ENCODE measurements at places on chromosomes 3 and 15.

DNA sequence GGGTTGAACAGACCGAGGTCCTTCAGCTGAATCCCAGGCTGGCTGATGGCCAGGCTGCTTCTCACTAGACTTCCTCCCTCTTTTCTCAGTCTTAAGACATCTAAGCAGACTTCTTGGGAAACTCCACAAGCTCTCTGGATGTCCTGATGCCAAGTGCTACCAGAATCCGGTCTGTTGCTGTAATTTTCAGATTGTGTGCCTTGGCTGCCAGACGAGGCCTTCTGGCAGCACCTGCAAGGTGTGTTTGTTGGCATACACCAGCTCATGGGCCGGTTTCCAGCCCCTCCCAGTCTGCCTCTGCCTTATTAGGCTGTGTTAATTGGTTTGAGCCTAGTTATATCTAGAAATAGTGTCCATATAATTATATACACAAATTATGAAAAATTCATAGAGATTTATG, 120.6 kb downstream of the TNIK start:
- DNase-seq = no peak

GRCh38 chr3:189058071-189058470, 113.7 kb upstream of the TPRG1 start:
- no peak for DNase-seq

GRCh38 chr3:69082805-69083204, 1.9 kb upstream of the ARL6IP5 start:
- no peak for DNase-seq

DNA sequence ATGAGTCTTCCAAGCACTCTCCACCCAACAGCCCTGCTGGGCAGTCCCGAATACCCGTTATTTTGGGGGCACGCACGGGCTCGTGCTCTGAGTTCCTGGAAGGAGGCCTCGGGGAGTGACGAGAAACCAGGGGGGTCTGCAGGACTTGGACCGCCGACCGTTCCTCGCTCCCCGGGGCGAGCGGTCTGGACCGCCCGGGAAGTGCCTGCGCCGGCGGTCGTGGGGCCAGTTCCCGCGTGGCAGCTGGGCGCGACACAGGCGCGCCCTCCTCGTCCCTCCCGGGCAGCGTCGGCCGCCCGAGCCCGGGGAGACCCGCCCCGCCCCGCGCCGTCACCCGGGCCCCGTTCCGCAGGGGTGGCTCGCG, 387 bp downstream of the GNB4 start:
- DNase-seq = peak; percentile 47

- no peak for DNase-seq
Observed at GRCh38 chr3:69823743-69824142, 84.5 kb downstream of the MITF start.

DNA sequence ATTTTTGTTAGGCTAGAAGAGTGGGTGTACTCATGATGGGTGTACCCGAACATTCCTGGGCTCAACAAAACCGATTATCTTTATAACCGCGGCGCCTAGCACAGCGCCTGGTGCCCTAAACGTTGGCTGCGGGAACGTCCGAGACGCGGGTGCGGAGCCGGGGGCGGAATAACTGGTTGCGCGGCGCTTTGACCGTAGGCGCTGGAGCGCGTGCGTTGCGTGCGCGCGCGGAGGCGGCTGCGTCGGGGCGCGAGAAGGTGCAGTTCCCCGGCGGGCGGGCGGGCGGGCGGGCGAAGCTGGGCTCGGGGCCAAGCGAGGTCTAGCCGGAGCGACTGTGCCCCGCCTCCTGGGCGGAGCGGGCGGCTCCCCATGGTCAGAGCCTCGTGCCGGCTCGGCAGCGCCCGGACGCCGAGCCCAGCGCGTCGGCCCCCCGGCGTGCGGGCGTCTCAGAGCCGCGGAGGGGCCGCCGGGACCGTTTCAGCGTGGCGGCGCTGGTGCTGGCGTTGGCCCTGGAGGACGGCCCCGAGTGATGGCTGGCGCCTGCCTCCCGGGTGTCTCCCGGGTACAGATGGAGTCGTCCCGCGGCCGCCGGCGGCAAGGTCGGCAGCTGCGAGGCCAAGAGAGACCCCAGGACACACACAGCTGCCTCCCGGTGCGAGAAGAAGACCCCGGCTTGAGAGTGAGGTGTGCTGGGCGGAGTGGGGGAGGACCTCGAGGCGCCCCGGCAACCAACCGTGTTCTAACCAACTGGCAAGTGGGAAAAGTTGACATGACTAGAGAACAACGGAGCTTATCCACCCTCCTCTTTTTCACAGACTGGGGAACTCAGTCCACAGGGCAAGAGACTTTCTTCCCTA, at the start of gene PLAAT1:
PLAAT1 (plus strand) TSS at position 373 of the 857 bp plus-strand sequence. CDS start 14,429 bp downstream, outside the sequence.
- peak; percentile 24 for DNase-seq

GRCh38 chr3:126552688-126553283, 5.9 kb downstream of the C3orf22 start:
- no peak for DNase-seq

DNA sequence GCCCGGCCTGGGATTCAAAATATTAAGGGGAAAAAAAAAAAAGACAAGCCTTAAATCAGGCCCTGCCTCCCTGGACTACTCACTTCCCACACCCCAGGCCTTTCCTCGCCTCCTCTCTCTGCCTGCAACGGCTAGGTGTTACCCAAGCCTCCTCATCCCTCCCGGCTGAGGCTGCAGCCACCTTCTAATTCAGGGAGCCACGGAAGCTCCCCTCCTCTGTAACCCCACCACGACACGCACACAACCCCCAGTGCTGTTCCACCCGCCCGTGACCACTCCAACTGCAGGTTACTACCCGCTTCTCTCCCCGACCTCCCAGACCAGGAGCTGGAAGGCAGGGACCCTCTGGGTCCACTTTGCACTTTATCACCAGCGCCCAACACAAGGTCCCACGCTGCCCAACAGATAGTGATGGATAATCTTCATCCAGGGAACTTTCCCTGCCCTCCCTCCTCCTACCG, 936 bp downstream of the KIF7 start:
- DNase-seq = no peak

DNA sequence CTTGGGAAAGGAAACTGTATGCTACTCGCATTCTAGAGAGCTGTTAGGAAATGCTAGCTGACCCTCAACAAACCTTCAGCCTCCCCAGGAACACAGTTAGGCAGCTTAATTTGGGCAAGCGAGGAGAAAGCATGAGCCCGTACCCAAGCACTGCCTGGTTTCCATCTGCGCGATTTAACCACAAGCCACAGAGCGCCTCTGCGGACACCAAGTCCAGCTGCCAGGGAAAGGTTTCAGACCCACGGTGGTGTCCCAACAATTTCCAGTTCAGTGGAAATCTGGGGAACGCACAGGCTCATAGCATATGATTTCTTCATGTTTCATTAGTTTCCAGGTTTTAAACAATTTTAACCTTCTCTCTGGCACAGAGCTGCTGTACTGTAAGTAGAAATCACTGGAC, 617.6 kb downstream of the FHIT start:
- DNase-seq = no peak

- DNase-seq = no peak
Observed at GRCh38 chr3:178960181-178960580, 111.4 kb downstream of the ZMAT3 start.

- DNase-seq = no peak
Observed at GRCh38 chr3:189188466-189188865, 16.7 kb downstream of the TPRG1 start.

- no peak for DNase-seq
Observed at GRCh38 chr15:48719668-48720067, 74.2 kb upstream of the FBN1 start.

DNA sequence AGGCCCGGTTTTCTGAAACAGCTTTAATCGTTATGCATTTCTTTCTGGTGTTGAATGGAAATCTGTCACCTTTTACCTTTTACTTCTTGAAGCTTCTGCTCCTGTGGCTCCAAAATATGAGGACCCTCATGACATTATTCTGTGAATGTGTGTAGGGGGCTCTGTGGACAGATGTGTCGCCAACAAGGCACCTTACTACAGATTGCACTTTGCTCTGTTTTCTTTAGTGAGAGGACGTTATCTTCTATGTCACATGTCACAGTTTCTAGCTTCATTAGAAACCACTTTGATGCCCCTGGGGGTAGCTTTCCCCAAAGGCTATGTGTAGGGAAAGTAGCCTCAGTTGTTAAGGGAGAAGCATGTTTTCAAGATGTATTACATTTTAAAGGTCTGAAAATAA, 195.6 kb downstream of the ZNF621 start:
- DNase-seq = no peak

- DNase-seq = no peak
Observed at GRCh38 chr3:18087988-18088387, 337.2 kb downstream of the SATB1 start.

DNA sequence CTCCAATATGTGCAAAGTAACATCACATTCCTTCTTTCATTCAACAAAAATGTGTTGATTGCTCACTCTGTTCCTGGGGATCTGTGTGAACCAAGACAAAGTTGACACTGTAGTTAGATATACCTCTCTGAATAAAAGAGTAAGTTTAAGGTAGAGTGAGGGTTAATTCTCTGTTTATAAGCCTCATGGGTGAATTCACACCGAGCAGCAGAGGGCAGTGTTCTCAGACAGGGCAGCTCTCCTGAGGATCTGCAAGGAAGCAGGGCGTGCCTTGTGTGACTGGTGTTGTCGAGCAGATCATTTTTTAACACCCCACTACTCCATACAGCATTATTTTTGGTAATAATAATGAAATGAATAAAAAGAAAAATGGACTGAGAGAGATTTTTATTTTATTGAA, 34.4 kb downstream of the PAQR9 start:
- peak; percentile 39 for DNase-seq

- no peak for DNase-seq
Observed at GRCh38 chr3:121654493-121655385, 6.0 kb downstream of the HCLS1 start.

- no peak for DNase-seq
Observed at GRCh38 chr3:117734496-117734895, 1024.9 kb downstream of the TUSC7 start.

DNA sequence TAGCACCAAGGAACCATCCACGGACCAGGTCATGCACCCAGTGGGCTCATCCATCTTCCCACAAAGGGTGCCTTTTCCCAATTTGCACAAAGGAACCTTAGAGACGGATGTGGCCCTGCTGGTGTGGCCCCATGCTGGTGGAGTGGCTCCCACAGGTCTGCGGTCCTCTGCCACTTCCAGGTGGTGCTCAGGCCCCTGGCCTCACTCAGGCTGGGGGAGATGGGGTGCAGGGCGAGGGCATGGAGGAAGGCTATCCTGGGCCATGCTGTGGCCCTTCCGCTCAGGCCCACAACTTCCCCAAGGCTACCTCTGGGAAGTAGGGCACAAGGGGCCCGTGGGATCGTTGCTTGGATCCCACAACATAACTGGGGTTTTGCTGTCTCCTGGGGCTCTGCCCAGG, 5.2 kb upstream of the SYNM start:
- no peak for DNase-seq

DNA sequence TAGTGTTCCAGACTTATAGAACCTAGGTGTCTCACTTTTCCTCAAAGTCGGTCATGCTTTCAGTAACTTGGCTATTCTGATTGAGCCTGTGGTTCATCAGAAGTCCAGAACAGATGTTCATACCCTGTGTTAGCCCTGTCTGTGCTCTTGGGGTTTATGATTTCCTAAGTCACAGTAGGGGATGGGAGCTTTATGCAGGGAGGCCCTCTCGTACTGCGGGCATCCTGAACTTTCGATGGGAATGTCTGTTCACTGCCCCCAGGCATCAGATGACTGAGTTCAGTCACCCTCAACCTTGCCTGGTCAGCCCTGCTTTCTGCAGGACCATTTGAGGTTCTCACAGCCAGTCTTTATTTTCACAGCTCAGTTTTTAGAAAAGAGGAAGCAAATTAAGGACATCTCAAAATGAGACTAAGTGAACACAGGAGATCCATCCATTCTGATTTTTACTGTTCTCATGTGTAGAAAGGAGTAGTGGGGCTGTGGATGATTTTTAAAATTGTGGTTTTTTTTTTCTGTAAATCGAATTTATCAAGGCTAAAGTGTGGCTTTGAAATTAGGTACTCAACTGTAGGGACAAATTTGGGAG, 71.3 kb downstream of the CMTM8 start:
- no peak for DNase-seq

- DNase-seq = no peak
Observed at GRCh38 chr3:64801856-64802255, 114.1 kb upstream of the ADAMTS9 start.

DNA sequence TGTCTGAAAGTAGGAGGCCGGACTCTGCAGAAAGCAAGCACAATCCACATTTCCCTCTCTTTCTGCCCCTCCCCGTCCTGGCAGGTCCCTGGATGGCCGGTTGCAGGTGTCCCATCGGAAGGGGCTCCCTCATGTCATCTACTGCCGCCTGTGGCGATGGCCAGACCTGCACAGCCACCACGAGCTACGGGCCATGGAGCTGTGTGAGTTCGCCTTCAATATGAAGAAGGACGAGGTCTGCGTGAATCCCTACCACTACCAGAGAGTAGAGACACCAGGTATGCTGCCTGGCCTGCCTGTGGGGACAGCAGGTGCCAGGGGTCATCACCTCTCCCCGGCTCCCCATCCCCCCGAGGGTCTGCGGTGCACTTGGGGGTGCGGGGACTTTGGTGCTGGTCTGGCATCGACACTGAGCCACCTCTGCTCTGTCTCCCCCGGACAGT, 89.6 kb downstream of the AAGAB start:
- no peak for DNase-seq

DNA sequence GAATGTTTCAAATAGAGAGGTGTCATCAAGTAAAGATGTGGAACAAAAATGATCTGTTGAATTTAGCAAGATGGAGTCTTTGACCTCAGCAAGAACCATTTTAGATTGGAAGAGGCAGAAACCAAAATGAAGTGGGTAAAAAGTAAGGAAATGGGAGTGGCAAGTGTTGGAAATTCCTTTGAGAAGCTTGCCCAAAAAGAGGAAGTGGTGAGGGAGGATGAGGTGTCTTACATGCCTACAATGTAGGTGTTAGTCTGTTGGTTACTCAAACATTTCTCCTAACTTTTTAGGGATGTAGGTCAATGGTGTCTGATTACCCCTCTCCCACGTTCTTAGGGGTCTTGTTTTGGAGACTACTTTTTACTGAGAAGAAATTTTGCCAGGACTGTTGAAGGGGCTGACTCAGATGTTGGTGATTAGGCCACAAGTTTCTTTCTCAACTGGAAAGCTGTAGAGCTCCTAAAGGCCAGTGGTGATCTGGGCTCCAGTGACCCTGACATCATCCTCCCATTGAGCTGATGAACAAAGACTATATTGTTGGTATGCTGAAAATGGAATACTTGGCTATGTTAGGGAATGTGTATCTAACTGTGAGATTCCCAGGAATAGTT, 5.1 kb downstream of the PPP2R3A start:
- no peak for DNase-seq

DNA sequence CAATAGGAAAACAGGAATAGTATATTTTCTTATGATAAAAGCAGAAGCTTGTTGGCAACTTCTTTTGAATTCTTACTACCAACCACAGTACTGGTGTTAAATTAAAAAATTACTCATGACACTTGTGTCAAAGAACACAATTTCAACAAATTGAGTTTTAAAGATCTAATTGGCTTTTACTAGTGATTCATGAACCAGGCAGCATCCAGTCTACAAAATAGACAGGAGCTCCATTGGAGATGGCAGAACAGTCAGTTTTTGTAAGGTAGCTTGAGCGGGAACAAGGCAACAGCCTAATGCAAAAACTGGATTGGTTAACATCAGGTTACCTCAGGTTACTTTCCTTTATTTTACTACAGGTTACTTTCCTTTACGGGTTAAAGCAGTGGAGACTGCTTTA, 181.3 kb upstream of the THBS1 start:
- DNase-seq = no peak

- no peak for DNase-seq
Observed at GRCh38 chr15:41983621-41984571, 11.5 kb upstream of the EHD4 start.

Data from SW 1271 (cell line).